ENCODE measurements at places on chromosomes 6 and 20.
A peak's percentile ranks its signal among the peaks of the same experiment; 100 is the strongest.

- DNase-seq, result no peak
Measured at GRCh38 chr20:16283978-16284377, 289.3 kb downstream of the KIF16B start.

DNA sequence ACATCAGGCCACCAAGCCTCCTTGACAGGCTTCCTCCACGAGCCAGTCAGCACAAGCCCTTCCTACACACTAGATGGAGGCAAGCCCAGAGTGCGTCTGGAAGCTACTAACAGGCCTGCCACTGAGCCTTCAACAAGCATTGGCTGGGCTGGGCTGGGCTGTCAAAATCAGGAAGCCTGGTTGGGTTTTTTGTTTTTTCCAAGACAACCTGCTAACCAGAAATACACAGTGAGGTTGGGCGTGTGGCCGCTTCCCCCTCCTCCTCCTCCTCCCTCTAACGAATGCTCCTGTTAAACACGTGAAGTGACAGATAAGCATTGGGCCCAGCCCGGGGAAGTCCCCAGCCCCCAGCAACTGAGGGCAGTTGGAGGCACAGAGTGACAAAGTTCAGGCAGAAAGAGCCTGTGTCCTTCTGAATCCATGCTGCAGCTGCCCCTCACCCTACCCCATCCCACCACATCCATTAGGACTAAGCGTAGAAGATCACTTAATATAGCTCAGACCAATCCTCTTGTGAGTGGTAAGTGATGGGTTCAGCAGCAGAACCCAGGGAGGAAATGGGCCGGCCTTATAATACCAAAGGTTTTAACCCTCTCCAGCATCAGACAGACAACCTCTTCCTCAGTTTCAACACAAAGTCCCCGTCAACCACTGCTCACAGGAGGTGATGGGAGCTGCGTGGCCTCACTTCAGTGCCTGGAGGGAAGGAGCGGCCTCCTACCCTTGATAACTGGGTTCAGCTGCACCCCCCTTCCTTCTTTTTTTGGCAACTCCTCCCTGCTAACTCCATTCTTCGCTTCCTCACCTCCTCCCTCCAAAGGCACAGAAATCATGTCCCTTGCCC, 1.1 kb downstream of the NFATC2 start:
- peak; percentile 99 for DNase-seq

- no peak for DNase-seq
Measured at GRCh38 chr20:25287631-25288290, 39.9 kb downstream of the PYGB start.

- no peak for DNase-seq
Measured at GRCh38 chr6:63121166-63121565, 90.1 kb upstream of the FKBP1C start.

DNA sequence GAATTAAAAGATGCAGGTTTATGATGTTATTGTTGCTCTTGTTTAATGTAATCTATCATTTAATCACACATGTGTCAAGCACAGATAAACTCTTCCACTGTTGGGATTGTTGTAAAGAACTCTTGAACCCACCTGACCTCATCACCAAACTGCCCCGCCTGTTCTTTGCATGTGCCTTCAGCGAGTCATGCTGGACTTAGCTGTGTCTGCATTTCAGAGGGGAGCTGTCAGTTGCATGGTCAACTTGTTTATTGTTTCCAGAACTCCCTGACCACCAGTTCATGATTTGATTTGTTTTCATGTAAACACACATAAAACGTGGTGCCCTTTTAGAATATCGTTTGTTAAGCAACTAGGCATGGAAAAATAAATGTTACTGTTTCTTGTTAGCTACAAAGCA, 93.6 kb downstream of the KHDC1L start:
- no peak for DNase-seq

GRCh38 chr6:90362318-90362717, 65.7 kb upstream of the BACH2 start:
- no peak for DNase-seq

DNA sequence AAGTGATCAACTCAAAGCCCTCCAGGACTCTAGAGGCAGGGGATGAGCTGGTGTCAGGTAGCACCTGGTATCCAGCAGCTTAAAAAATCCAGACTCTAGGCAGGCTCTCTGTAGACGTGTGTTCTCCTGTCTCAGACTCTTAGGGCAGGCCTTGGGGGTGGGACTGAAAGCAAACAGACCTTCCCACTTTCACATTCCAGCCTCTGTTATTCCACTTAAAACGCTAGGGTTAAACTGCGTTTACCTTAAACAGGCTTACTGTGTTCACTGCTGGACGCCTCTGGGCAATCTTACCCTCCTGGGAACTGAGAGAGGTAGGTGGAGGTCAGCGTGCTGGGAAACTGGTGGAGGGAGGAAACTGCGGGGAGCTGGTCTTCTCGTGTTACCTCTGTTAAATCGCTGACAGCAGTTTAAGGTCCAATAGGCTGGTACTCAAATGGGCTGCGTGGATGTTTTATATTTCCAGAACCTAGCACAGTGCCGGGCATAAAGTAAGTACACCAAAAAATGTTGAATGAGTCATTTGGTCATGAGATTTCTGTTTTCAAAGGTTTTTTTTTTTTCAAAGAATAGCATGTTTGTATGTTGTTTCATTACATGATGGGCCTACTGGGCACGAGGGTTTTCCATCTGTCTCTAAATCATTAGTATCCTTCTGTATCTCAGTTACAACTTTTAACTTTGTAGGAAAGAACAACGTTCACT, at the start of gene GCNT2:
GCNT2 (plus strand) TSS at position 248 of the 705 bp plus-strand sequence. CDS start 7,561 bp downstream, outside the sequence.
- DNase-seq, result peak; percentile 57
